MM.1S (cell line): ENCODE measurements at places on chromosomes 2 and 18.

GRCh38 chr2:6109831-6110230 lies 417.6 kb downstream of the SOX11 start:
- DNase-seq: no peak
- H3K4me1 ChIP-seq: no peaks in the 10 kb centered on the region
- no peak overlapping the region for H3K4me3 ChIP-seq
- H3K27ac ChIP-seq: no peak overlapping the region
- H3K27me3 ChIP-seq: no peaks in the 10 kb centered on the region
- H3K36me3 ChIP-seq: no peaks in the 10 kb centered on the region

- H3K27ac ChIP-seq: no peak overlapping the region
- no peaks in the 10 kb centered on the region for H3K4me1 ChIP-seq
- no peak overlapping the region for H3K4me3 ChIP-seq
- H3K27me3 ChIP-seq: no peaks in the 10 kb centered on the region
- no peaks in the 10 kb centered on the region for H3K36me3 ChIP-seq
Measured at GRCh38 chr18:80192653-80193385, 54.5 kb downstream of the PARD6G start.

DNA sequence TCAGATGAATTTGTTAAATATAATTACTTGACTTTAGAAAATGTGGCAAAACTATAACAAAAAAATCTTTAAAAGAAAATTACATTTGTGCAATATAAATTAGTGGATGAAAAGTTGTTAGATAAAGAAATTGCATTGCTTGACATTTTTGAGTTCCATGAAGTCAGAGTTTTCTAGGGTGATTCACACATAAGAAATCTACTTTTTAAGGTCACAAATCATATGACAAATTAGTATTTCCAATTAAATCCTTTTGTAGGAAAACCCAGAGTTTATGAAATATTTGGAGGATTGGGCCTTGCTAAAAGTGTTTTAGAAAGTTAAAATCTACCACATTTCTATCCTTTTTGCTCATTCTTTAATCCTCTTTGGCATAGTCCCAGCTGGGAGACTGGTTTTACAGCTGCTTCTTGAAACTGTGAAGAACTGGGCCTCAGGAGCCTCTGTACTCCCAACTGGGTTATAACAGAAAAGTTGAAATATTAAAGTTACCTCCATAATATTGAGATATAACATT lies 289.2 kb downstream of the LRRTM4 start:
- H3K27ac ChIP-seq: no peak overlapping the region
- DNase-seq: no peak
- H3K36me3 ChIP-seq: no peaks in the 10 kb centered on the region
- no peaks in the 10 kb centered on the region for H3K27me3 ChIP-seq
- H3K4me1 ChIP-seq: no peaks in the 10 kb centered on the region

DNA sequence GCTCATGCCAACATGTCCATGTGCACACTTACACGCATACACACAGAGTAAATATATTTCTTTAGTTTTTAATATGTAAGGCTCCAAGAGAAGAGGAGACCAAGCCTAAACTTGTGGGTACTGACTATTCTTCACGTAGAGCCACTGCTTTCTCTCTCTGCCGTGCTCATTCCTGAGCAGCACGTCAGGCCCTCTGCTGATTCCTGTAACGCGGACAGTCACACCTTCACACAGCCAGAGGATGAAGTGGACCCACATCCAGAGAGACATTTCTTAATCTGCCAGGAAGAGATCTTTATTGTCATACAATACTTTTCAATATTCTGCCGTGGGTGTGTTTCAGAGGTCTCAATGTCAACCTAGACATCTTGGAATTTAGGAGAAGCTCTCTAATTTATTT lies 560.7 kb downstream of the STK39 start:
- no peak overlapping the region for H3K4me3 ChIP-seq
- no peak overlapping the region for H3K27ac ChIP-seq
- H3K4me1 ChIP-seq: no peaks in the 10 kb centered on the region

DNA sequence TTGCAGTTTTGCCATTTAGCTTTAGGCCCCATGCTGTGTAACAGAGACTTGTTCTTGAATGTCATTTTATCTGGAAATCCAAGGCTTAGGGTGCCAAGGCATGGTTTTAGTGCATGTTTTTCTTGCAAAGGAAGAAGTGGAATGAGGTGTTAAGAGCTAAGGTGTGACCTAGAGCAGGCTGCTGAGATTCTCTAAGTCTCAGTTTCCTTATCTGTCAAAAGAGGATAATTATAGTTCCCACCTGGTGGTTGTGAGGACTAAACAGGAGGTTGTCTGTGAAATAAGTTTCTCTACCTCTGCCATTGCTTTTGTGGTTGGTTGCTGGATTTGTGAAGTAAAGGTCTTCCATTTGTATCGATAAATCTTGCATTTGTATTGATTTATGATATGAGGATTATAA lies 82.0 kb downstream of the TANC1 start:
- peaks cover 34% of the 10 kb centered on the region for H3K4me1 ChIP-seq
- DNase-seq: peak; percentile 26

DNA sequence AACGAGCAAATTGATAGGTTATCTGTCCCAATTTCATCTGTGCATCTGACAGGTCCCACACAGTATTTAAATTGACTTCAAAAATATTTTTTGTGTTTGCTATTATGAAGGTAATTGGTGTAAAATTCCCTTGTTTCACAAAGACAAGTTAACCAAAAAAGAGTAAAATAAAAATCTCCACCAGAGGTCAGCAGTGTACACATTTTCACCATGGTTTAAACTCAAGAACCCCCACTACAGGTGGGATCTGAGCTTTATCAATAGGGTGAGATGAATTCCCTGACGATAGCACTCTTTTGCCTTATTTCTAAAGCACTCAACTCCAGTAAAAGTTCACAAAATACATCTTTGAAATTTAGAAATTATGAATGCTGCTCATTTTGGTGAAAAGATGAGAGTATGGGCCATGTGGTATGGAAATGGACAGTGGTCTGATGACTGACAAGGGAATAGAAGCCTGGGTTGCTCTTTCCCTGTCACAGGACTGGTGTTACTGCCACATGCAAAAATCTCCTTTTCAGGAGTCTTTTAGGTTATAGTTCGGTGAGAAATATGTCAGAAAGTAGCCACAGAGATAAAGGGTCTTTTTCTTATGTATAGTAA lies 68.0 kb downstream of the SERPINB8 start:
- H3K4me1 ChIP-seq: no peaks in the 10 kb centered on the region
- no peak overlapping the region for H3K27ac ChIP-seq
- no peaks in the 10 kb centered on the region for H3K27me3 ChIP-seq
- DNase-seq: peak; percentile 58
- H3K36me3 ChIP-seq: no peaks in the 10 kb centered on the region
- H3K4me3 ChIP-seq: no peak overlapping the region

- DNase-seq: peak; percentile 52
- no peak overlapping the region for H3K4me3 ChIP-seq
- H3K36me3 ChIP-seq: no peaks in the 10 kb centered on the region
- H3K27ac ChIP-seq: no peak overlapping the region
- no peaks in the 10 kb centered on the region for H3K27me3 ChIP-seq
Measured at GRCh38 chr2:68487773-68488355, 20.5 kb downstream of the APLF start.

GRCh38 chr18:62586151-62586774 lies 63.4 kb downstream of the ZCCHC2 start:
- no peaks in the 10 kb centered on the region; the same call in 1 of the 2 replicates for H3K27me3 ChIP-seq
- no peaks in the 10 kb centered on the region for H3K36me3 ChIP-seq
- peak overlapping the region; percentile 51 for H3K4me3 ChIP-seq
- H3K4me1 ChIP-seq: peaks cover 5% of the 10 kb centered on the region; the same call in 1 of the 2 replicates
- H3K27ac ChIP-seq: no peak overlapping the region
- peak; percentile 56 for DNase-seq

GRCh38 chr2:217941886-217942728 lies 60.7 kb downstream of the TNS1 start:
- no peak overlapping the region for H3K27ac ChIP-seq
- H3K27me3 ChIP-seq: peaks cover 35% of the 10 kb centered on the region
- no peak for DNase-seq
- no peaks in the 10 kb centered on the region for H3K4me1 ChIP-seq
- H3K4me3 ChIP-seq: no peak overlapping the region
- H3K36me3 ChIP-seq: no peaks in the 10 kb centered on the region

GRCh38 chr2:179050755-179051154 lies 818 bp upstream of the CCDC141 start:
- H3K4me1 ChIP-seq: peaks cover 7% of the 10 kb centered on the region
- no peak for DNase-seq
- H3K27ac ChIP-seq: no peak overlapping the region
- no peak overlapping the region for H3K4me3 ChIP-seq
- 0 out of 2 replicates have a peak, but pooled peaks cover 7% of the 10 kb centered on the region for H3K27me3 ChIP-seq

- no peaks in the 10 kb centered on the region for H3K36me3 ChIP-seq
- no peaks in the 10 kb centered on the region for H3K27me3 ChIP-seq
- H3K27ac ChIP-seq: no peak overlapping the region
- no peaks in the 10 kb centered on the region for H3K4me1 ChIP-seq
- no peak for DNase-seq
- no peak overlapping the region for H3K4me3 ChIP-seq
Measured at GRCh38 chr18:80149667-80150066, 40.6 kb downstream of the ADNP2 start.

DNA sequence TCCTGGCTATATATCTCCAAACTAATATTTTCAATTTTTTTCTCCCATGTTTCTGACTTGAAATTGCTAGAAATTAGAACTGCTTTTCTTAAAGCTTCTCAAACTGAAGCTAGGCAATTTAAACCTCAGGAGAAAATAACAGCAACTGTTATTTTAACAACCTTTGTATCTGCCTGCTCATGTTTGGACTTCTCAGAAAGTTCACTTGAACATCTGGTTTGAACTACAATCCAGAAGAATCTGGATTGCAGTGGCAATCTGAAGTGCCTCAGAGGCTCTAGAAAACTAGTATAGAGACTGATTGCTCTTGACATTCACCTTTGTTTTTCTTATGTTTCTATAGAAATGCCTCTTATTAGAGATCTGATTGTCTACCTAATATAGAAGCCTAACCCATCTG lies 64.1 kb downstream of the STAT4 start:
- no peak overlapping the region for H3K4me3 ChIP-seq
- H3K36me3 ChIP-seq: no peaks in the 10 kb centered on the region
- no peaks in the 10 kb centered on the region for H3K4me1 ChIP-seq
- no peaks in the 10 kb centered on the region for H3K27me3 ChIP-seq

DNA sequence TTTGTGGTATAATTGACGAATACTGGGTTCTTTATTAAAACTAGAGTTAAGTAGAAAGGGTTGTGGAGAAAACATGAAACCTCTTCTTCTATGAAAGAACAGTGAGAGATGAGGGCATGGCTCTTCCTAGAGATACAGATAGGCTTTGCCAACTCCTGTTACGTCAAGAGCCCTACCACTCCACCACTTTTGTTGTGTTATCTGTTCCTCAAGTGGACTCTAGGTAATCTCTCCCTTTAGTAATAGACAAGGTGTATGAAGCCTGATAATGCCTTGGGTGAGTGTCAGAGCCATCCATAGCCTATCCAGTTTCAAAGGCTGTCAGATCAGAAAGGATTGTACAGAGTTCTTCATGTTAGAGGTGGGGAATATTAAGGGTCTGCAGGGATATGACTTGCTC lies 176.4 kb downstream of the SETBP1 start:
- H3K36me3 ChIP-seq: no peaks in the 10 kb centered on the region
- H3K4me3 ChIP-seq: no peak overlapping the region
- H3K27me3 ChIP-seq: no peaks in the 10 kb centered on the region
- no peak for DNase-seq

GRCh38 chr2:168430431-168430830 lies 25.6 kb upstream of the CERS6 start:
- no peaks in the 10 kb centered on the region for H3K27me3 ChIP-seq
- H3K4me1 ChIP-seq: peaks cover 16% of the 10 kb centered on the region
- H3K36me3 ChIP-seq: no peaks in the 10 kb centered on the region
- H3K4me3 ChIP-seq: no peak overlapping the region
- no peak for DNase-seq
- no peak overlapping the region for H3K27ac ChIP-seq

DNA sequence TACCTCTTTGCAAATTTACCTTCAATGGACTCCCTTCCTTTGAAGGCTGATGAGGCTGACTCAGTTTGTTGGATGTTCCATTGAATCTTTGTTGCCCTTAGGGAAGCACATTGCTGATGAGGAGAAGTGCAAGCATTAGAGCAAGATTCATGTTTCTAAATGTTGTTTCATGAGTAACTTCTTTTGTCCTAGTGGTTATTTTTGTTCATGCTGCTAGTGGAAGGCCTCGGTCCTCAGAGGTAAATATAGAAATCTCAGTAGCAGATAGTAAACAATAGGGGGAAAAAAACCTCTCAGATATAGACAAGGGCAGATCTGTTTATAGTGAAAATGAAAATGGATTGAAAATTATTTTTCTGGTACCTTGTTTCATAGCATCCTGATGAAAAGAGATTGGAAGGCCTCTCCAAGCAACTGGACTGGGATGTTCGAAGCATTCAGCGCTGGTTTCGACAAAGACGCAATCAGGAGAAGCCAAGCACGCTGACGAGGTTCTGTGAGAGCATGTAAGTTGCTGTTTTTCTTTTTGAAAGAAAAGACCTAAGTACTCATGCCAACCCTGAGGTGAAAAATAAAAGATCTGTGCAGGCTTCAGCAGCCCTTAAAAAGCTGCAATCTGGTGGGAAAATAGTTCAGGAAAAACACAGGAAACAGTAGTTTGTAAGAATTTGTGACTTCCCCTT lies 104.9 kb downstream of the CERS6 start:
- peak; percentile 61 for DNase-seq
- H3K27ac ChIP-seq: peak overlapping the region; percentile 55; the same call in 1 of the 2 replicates
- no peak overlapping the region for H3K4me3 ChIP-seq
- H3K27me3 ChIP-seq: no peaks in the 10 kb centered on the region

GRCh38 chr2:220891405-220891804 lies 680.7 kb downstream of the EPHA4 start:
- DNase-seq: no peak
- H3K27ac ChIP-seq: no peak overlapping the region
- no peaks in the 10 kb centered on the region for H3K27me3 ChIP-seq
- H3K36me3 ChIP-seq: no peaks in the 10 kb centered on the region

- H3K27ac ChIP-seq: no peak overlapping the region
- no peaks in the 10 kb centered on the region for H3K36me3 ChIP-seq
- no peak overlapping the region for H3K4me3 ChIP-seq
- DNase-seq: no peak
- H3K27me3 ChIP-seq: no peaks in the 10 kb centered on the region
Measured at GRCh38 chr18:74337155-74337911, 21.7 kb downstream of the C18orf63 start.

DNA sequence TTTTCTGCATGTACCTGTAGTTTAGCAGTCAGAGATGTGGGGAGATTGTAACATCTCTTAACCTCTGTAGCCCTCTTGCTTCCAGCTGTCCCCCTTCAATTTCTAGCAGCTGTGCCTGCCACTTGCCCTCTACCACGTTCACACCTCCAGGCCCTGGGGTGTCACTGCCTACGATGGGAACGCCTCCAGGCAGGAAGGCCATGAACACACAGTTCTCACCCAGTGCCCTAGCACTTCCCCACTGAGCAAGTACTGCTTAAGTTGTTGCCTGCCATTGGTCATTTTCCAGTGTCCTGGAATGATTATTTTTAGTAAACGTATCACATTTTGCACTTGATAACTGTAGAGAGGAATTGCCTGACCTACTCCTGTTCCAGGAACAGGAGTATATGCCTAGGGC lies 77.1 kb upstream of the B3GNT7 start:
- no peaks in the 10 kb centered on the region for H3K4me1 ChIP-seq
- no peaks in the 10 kb centered on the region for H3K27me3 ChIP-seq
- H3K36me3 ChIP-seq: no peaks in the 10 kb centered on the region
- no peak overlapping the region for H3K4me3 ChIP-seq

GRCh38 chr2:12717191-12718014 lies 667 bp downstream of the TRIB2 start:
- peak overlapping the region; percentile 54; the same call in 1 of the 2 replicates for H3K27ac ChIP-seq
- H3K27me3 ChIP-seq: no peaks in the 10 kb centered on the region
- H3K36me3 ChIP-seq: no peaks in the 10 kb centered on the region
- 0 out of 2 replicates have a peak, but pooled peaks cover 3% of the 10 kb centered on the region for H3K4me1 ChIP-seq
